ENCODE measurements at places on chromosomes 5 and 9.

DNA sequence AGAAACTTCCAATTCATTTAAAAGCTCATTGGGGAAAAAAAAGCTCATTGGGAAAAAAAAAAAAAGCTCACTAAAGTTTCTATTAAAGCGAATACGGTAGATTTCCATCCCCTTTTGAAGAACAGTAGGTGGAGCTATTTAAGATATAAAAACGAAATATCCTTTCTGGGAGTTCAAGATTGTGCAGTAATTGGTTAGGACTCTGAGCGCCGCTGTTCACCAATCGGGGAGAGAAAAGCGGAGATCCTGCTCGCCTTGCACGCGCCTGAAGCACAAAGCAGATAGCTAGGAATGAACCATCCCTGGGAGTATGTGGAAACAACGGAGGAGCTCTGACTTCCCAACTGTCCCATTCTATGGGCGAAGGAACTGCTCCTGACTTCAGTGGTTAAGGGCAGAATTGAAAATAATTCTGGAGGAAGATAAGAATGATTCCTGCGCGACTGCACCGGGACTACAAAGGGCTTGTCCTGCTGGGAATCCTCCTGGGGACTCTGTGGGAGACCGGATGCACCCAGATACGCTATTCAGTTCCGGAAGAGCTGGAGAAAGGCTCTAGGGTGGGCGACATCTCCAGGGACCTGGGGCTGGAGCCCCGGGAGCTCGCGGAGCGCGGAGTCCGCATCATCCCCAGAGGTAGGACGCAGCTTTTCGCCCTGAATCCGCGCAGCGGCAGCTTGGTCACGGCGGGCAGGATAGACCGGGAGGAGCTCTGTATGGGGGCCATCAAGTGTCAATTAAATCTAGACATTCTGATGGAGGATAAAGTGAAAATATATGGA lies at the start of gene PCDHGA12:
PCDHGA12 (plus strand) TSS at position 176 of the 782 bp plus-strand sequence; CDS start at position 429, 253 bp downstream.
- peak; percentile 90 for DNase-seq

DNA sequence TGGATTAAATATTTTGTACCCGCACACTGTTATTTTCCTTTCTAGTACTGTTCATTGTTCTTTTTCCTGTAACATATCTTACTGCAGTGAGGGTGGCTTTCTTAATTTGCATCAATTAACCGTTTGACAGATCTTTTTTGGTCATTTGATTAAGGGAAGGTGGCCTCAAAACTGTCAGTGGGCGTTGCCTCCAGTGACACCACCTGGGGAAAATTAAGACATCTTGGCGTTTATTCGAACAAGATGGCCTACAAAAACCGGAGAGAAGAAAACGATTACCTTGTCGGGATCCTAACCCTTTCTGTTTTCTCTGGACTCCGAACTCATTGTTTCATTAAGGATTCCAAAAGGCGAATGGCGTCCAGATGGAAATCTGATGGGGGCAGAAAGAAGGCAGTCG lies 2.0 kb downstream of the BASP1 start:
- DNase-seq = no peak

DNA sequence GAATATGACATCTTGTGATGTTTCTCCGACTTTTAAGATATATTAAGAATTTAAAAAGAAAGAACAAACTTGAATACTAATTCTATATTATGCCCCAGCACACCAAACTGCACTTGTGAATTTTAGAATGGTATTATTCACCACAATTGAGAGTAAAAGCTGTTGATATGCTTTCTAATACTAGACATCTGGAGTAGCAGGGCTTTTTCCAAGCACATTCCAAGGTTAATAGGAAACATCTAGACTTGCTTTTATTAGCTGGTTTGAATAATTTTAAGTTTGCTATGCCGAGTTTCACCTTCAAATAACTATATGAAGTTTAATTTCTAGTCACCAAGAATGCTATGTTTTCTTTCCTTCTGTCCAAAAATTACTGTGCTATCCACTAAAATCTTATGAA lies 13.5 kb downstream of the NREP start:
- DNase-seq = no peak

DNA sequence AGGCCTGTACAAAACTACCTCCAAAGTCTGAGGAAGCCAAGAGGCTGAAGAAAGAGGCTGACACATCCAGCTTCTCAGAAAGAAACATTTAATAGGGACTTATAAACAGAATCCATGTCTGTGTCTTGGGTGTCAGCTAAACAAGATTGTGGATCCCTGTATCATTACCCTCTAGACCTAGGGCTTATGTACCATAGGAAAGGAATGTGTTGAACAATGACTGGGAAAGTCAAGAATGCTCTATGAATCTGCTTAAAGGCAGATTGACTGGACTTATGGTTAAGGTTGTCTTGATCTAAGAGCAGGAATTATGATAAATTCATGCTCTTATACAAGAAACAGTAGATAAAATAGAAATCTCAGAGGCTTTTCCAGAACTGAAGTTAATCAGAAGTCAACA lies 335.7 kb upstream of the RPS23 start:
- DNase-seq = no peak

- peak; percentile 29 for DNase-seq
These were observed 84.9 kb downstream of the RGS3 start for GRCh38 chr9:113548221-113549041.

- DNase-seq = no peak
These were observed 655.2 kb downstream of the ANXA1 start for GRCh38 chr9:73806876-73807275.

- DNase-seq = no peak
These were observed 108.0 kb downstream of the DAPK1 start for GRCh38 chr9:87605676-87606075.

DNA sequence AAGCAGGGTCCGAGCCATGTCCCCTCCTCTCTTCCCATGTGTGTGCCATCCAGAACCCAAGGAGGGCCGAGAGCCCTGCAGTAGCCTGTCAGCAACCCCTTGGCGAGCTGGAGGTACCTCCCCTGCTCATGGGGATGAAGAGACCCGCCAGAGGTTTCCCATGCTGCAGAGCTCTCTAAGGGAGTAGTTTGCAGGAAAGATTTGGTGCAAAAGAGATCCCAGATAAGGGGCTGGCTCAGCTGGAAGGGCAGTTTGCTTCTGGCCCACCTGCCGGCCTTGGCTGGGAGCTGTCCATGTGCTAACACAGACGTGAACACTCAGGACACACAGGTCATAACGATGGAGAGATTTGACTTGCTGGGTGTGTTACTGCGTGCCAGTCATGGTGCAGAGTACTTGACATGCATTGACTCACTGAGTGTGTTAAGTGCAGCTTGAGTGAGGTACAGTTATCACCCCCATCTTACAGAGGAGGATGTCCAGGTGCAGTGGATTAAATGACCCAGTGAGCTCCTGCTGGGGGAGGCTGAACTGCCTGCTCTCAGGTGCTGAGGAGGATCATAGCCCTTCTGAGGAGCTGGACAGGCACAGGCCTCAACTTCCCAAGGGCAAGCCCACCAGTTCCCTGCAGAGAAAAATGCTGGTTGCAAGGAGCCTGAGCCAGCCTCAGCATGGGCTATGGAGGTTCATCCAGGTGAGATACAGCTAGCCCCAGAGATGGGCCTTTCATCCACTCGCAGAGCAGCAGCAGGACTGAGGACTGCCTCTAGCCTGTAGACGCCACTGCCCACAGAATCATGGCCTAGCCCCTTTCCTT lies 6.3 kb upstream of the SLC25A48 start:
- DNase-seq = no peak

DNA sequence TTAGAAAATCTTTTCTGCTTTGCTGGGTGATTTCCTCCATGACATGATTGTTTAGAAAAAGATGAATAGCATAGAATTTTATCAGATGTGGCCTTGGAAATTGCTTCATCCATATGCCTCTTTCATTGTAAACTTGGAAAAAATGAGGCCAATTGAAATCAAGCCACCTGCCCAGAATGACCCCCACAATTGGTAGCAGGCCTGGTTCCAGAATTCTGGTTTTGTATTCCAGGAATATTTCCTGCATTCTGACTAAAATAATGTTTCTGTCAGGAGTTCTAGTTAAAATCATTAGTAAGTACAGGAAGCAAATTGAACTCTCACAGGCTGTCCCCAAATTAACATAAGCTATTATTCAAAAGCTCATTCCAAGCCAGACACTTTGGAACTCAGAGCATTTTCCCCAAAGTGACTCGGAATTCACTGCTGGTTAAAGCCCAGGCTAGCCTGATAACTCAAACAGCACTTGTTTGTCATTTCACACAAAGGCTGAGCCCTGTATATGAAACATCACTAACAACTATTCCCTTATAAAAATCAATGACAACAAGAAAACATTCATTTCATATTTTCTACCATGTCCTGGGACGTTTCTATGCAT lies 75.1 kb upstream of the ADCY2 start:
- DNase-seq = no peak

GRCh38 chr9:95516221-95516733 lies 494 bp downstream of the PTCH1 start:
- no peak for DNase-seq

- no peak for DNase-seq
These were observed 656 bp downstream of the CEP78 start for GRCh38 chr9:78236551-78236910.

GRCh38 chr9:133822430-133823065 lies 84.4 kb upstream of the SARDH start:
- DNase-seq = peak; percentile 36

DNA sequence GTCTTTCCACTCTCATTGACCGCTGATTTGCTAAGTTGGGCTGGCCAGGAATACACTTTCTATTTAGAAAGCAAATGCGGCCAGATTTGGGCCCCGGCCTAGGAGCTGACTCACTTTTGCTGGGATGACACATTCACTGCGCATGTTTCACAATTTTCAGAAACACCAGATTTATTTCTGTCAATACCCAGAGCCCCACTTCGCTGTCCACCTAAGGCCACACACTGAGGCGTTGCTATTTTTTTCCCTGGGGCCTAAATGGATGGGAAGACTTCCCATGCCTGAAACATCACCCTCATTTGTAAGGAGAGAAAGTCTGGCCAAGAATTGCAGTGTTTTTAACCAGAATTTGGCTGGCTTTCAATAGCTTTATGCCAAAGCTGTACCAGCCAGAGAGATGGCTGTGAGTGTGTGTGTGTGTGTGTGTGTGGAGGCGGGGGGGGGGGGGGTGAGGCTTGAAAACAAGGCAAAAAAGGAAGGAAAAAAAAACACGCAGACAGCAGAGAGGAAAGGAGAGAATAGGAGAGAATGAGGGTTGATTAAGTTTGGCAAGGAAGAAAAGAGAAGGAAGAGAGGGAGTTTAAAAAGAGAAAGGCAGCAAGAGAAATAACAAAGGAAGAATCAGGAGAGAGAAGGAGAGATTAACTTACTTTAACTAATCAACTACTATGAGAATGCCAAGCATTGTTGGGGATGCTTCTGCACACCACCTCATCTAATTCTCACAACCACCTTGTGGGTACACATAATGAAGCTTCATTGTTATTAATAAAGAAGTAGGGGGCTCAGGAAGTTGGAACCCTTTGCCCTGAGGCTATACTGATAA lies 261.4 kb upstream of the KLF4 start:
- DNase-seq = peak; percentile 98

DNA sequence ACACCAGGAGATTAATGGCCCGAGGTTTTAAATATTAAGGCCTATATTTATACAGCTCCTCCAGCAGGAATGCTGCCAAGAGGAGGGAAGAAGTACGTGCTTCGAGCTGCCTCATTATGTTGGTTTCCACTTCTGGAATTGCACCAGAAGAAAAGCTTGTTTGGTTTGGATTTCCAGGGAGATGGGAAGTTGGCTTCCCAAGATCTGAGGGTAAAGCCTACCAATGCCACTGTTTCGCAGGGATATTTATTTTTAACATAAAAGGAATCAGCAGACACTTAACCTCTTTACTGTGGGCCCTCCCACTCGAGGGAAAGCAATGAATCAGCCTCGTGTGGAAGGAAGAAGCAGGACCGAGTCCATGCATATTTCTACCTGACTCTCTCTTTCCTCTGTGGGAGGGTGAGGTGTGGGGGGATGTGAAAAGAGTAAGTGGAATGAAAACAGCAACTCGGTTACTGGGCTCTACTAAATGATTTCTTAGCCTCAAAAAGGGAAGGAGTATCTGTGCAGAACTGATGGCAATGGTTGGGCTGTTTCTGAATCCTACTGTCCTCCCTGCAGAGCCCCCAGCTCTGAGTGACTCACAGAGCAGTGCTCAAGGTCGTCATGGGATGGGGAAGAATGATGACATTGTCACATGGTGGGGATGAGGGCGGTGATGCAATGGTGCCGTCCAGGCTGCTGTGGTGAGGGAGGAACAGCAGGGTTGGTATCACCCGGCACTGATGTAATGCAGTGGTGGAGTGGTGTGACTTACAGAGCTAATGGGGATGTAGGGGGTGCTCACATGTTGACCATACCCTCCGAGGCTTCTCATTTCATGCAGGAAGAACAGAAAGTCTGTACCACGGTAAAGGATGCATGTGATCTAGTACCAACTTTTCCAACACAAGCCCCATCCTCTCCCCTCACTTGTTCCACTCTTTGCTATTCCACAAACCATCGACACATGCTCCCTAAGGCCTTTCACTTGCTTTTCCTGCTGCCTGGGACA lies 215.0 kb upstream of the PANK3 start:
- peak; percentile 89 for DNase-seq

DNA sequence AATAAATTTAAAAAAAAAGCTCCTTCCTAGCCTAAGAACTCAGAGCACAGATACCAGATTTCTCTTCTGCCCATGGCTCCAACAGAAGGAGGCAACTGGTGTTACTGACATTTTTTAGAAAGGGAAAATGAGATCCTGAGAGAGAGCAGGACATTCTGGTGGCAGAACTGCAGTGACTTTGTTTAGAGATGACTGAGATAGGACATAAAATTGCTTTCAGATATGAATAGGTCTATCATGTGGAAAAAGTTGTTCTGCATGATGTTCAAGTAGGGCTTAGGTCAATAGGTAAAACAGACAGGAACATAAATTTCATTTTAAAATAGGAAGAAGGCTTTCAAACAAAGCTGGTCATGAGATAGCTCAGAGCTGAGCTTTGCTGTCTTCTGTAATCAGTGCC lies 49.6 kb downstream of the NIPAL4 start:
- no peak for DNase-seq

DNA sequence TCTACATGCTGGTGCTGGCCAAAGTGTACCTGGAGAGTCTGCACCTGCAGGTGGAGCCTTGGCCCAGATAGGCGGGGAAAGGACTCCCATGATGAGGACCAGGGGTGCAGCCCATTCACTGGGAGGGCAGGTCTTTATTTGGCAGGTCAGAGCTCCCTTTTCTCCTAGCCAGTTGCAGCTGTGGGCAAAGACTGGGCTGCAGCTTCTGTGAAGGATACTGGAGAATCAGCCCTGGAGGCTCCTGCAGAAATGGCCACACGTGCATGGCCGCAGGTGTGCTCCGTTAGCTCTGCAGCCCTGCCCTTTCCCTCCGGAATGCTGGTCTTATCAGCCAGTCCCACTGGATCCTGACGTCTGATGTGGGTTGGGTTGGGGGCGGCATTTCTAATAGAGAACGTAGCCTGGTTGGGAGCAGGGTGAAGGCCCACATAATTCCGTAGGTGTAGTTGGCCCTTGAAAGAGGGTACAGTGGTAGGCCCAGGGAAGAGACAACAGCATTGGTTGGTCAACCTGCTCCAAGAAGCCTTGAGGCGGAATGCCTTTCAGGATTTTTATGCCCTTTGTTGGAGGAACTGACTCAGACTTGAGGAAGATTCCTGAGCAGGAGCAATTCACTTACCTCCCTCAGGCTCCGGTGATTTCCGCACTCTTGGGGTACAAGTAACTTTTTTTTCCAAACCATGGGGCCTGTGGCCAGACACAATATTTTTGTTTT lies 22.0 kb upstream of the TIFAB start:
- no peak for DNase-seq

Measured in suppressor macrophage treated with lipopolysaccharide for 1 hour (primary cell).